ENCODE measurements at places on chromosomes 4 and X. TPM values are rescaled to one million over a fixed set of nuclear protein-coding genes. Genes with fewer than 3 reads are reported as not detected.

The TEX11 gene
- not detected for total RNA-seq

The TLR7 gene
- total RNA-seq = not detected

The HGFAC gene
- total RNA-seq = not detected

The MAGEB10 gene
- total RNA-seq = not detected

The CENPVL1 gene
- total RNA-seq = not detected

The RASL11B gene
- not detected for total RNA-seq

The LUZP4 gene
- not detected for total RNA-seq

The KLHL13 gene
- total RNA-seq = 37.9 TPM

Data from aortic smooth muscle cell (primary cell).